ENCODE measurements at places on chromosomes 11 and 22.
A peak's percentile ranks its signal among the peaks of the same experiment; 100 is the strongest.

GRCh38 chr11:59706518-59707285 is 6.9 kb downstream of the OR10V1 start:
- no peak for DNase-seq

- DNase-seq: no peak
These were observed 750.2 kb downstream of the OPCML start for GRCh38 chr11:132782102-132782501.

- DNase-seq: no peak
These were observed 10.3 kb downstream of the OR10D3 start for GRCh38 chr11:124193221-124194010.

DNA sequence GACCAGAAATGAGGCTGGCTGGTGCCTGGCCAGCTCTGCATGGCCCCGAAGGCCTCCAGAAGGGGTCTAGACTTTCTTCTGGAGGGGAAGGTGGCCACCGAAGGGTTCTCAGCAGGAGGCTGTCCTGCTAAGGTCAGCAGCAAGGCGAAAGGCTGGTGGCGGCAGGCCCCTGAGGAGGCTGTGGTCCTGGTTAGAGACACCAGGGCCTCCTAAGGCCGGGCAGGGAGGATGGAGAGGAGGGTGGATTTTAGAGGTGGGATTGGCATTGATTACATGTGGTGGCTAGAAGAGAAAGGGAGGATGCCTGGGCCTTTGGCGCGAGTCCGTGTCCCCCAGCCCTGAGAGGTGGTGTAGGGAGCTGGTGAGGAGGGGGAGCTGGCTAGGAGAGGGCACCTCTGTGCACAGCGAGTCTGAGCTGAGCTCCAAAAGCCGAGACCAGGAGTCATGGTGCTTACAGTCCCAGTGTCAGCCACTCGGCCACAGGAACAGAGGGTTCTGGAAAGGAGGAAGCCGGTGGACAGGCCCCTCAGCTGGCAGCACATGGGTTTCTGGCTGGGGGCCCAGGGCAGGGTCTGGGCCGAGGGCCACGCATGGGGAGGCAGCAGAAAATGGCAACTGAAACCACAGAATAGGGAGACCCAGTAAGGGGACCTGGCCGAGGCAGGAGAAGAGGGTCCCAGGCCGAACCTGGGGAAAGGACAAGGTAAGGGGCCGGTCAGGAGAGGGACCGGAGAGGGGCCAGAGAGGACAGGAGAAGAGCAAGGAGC is 2.5 kb downstream of the FERMT3 start:
- DNase-seq: no peak

DNA sequence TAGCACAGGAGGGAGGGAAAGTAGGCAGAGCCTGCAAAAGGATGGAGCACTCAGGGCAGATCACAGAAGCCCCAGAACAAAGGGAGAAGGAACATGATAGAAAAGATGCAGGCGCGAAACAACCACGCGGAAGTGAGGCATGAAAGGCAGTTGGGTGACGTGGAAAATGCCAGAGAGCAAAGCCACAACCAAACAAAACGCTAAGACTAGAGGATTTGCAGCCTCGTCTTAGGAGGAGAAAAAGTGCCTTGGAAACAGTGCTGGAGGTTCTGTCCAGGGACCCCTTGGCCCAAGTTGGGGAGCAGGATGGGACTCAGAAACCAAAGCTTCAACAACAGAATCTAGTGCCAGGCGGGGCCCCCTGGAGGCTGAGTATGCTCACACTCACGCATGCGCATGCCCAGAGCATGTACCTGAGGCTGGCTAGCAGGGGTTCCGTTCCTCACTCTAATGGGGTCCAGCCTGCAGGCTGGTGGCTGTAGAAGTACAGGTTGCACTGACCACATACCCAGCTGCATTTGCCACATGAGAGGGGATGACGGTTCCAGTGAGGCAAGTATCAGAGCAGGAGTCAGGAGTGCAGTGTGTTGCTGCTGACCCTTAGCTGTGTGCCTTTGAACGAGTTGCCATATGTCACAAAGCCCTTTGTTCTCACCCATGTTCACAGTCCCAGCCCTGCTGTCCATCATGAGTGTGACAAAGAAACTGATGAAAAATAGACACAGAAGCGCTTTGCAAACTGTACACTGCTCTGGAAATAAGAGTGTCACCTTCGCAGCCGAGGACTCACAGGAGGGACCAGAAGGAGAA is 568.6 kb upstream of the CADM1 start:
- no peak for DNase-seq

GRCh38 chr11:80350541-80350940 is 909.7 kb upstream of the TENM4 start:
- DNase-seq: no peak

- no peak for DNase-seq
These were observed 392.2 kb upstream of the ANO3 start for GRCh38 chr11:25939691-25940090.

DNA sequence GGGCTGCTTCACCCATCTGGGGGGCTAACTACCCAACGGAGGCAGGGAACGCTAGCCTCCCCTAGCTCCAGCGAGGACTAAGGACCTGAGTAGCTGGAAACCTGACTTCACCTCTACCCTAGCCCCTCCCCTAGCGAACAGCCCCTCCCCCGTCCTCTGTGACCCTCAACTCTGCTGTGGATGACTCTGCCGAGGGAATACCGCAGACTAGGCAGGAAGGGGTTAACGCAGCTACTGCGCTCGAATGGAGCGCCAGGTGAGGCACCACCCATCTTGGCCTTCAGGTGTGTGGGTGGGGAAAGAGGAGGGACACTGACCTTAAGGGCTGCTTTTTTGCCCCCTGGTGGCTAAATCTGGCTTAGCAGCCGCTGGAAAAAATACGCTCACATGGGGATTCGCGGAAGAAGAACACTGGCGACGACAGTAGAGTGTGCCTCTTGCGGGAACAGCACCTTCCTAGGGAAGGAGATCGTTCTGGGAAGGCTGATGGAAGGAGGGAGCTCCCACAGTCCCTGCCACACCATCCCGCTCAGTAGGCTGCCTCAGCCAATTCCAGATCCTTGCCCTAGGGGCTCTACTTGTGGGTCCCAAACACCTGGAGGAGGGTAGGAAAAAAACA is 4.5 kb upstream of the BCL9L start:
- DNase-seq: peak; percentile 82

DNA sequence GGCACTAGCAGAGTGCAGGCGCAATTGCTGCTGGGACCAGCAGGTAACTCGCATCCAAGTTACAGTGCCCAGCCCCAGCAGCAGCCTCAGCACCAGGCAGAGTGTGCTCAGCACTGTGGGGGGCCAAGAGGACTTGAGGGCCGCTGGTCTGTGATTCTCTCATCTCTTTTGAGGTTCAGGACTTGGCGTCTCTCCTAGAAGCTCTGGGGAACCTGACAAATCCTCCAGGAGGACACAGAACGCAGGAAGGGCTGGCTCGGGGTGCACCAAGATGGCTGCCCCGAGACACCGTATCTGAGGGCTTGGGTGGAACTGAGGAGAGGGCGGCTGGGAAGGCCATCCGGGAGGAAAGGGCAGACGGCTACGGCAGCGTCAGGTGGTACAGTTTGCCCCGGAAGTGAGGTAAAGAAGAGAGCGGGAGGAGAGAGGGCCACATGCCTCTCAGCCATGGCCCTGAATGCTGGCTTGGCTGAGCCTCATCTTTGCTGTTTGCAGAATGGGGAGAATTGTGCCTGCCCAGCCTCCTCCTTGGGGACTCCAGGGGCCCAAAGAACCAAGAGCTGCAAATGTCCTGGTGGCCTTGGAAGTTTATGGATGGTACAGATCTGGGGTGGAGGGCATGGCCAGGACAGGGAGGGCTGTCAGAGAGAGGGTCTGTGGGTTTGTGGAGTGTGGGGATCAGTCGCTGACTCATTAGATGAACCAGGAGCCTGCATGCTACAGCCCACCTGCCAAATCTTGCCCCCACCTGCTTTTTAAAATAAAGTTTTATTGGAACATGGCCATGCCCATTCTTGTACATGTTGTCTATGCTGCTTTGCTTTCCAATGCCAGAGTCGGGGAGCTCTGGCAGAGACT is 78.0 kb downstream of the MYEOV start:
- no peak for DNase-seq

DNA sequence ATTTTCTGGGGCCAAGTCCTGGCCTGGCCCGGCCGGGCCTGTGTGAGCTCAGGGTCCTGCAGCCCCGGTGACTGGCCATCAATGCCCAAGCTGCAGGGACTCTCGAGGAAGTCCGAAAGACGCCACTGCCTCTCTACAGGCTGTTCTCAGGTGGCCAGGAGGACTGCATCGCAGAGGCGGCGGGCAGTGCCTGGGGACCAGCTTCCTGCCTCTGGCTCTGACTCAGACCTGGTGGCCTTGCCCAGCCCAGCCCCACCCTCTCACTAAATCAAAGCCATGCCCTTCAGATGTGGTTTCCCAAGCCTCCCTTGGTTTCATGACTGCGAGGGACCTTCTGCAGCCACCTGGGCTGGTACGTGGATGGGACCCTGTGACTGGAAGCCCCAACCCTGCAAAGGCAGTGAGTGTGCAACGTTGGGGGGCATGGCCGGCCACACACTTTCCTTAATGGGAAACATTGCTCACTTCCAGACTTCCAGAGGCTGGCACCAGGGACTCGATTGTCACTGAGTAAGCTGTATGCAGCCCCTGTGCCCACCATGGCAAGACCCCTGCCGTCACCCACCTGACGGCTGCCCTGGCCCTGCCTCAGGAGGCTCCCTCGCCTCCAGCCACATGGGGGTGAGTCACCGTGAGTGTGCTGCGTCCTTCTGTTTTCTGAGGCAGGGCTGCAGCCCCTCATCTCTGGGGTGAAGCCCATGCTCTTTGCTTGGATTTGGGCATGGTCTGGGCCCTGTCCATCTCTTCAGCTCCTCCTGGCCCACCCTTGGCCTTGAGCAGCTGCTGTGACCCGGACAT is 6.0 kb upstream of the FGF3 start:
- no peak for DNase-seq

- peak; percentile 79 for DNase-seq
These were observed at the start of gene SERPINH1 for GRCh38 chr11:75562048-75562835. Gene SERPINH1, plus strand, starts transcription at chr11:75562253. Its CDS starts 4,097 bp downstream, at chr11:75566350.

DNA sequence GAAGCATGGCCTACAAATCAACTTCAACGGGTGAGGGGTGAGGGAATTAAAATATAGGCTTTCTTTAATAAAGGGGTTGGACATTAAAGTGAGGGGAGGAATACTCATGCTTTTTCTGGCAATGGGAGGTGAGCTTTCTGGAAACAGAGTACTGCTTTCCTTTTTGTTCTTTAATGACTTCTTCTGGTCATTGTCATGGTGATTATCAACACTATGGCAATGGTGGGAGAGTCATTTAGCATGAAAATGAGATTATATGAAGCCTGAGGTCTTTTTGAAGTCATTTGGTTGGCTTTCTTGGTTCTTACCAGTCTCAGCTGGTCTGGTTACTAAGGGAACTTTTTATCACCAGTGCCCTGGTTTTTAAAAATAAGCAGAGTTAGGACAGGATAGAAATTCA is 475.8 kb upstream of the LRRC4C start:
- no peak for DNase-seq

DNA sequence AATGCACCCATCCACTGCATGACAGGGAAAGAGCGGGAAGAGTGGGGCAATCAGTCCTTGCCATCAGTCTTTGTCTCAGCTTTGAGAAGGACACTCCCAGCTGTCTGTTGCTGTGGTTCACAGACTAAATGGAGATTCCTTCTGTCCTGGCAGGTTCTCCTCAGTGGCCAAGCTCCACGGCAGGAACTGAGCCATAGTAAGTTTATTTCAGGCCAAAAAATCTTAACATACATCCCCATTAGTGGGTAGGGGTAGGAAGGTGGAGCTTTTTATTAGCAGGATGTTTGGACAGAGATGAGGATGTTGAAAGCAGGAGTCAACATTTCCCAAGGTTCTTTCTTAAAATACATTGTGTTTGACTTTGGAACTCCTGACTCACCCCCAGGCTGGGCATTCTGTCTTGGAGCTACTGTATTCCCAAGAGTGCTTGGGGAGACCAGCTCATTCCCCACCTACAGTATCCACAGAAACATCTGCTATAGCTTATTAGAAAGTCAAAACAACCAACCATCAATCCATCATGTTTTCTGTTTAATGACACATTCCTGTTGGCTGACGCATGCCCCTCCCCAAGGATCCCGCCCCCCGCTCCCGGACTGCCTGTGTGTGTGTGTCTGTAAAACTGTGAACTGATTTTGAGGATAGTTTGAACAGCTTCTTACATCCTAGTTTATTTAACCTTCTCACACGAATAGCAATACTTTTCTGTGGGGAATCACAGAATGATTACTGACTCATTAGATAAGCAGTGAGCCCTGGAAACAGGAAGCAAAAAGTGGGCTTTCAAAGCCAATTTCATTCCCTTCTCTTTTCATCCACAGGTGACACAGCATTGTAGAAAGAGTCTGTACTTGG is 109.5 kb downstream of the CCDC81 start:
- DNase-seq: no peak

DNA sequence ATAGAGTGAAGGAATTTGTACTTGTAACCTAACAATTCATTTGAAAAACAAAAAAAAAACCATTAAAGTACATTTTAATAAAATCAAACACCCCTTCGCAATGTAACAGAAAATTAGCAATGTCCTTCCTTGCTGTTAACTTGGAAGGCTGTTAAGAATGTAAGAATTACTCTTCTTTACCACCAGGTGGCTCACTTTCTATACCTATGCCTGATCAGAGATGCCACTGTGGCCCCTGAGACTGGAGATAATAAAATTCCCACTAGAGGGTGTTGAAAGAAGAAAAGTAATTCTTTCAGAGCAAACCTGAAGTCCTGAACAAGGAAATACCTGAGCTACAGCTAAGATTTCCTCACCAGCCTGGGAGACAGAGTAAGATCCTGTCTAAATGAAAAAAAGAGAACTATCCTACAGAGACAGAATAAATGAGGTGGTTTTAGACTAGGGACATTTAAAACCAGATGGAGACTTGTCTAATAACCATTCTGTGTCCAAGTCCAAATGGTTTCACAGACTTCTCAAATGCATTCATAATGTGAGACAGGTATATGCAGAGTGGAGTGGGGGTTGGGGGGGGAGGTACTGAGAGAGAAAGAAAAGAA is 1089.3 kb downstream of the FAM181B start:
- no peak for DNase-seq

- no peak for DNase-seq
These were observed 9.3 kb upstream of the CEP295 start for GRCh38 chr11:93652161-93652597.

DNA sequence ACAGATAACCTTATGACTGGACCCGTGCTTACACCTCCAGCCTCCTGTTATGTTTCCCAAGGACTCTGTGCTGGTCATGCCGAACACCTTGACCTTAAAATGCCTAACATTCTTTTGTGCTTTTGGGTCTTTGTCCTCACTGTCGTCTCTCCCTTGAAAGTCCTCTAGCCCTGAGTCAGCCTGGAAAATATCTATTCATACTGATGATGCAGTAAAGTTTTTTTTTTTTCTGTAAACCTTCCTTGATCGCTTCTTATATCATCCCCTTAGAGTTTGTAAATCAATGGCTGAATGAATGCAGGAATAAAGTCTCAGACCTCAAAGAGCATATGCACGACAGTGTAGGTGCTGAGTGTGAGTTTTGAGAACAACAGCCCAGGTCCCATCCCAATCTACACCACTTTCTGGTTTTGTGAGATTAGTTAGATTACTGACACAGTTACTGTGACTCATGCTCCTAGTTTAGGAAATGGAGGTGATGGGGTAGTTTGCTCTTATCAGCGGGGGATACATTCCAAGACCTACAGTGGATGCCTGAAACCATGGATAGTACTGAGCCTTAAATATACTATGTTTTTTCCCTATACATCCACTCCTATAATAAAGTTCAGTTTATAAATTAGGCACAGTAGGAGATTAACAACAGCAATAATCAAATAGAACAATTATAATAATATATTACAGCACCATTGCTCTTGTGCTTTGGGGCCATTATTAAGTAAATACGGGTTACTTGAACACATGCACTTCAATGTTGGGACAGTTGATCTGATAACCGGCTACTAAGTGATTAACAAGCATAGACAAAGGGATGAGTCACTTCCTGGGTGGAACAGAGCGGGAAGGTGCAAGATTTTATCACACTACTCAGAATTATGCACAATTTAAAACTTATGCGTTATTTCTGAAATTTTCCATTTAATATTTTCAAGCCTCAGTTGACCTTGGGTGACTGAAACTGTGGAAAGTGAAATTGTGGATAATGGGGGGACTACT is 8.6 kb downstream of the TCN1 start:
- DNase-seq: peak; percentile 56

All from T-helper 2 cell treated with Interferon-gamma antibody and Interleukin-4, amounts not matched to agents 5 μg/mL and 100 μg/mL, for 36 hours (primary cell).